CD4-positive, alpha-beta T cell (primary cell): ENCODE measurements at places on chromosomes 1 and 21.

GRCh38 chr1:29105822-29106221 lies 17.9 kb downstream of the TMEM200B start:
- no peak for DNase-seq

GRCh38 chr1:160597705-160598104 lies 18.4 kb upstream of the CD84 start:
- DNase-seq: no peak

DNA sequence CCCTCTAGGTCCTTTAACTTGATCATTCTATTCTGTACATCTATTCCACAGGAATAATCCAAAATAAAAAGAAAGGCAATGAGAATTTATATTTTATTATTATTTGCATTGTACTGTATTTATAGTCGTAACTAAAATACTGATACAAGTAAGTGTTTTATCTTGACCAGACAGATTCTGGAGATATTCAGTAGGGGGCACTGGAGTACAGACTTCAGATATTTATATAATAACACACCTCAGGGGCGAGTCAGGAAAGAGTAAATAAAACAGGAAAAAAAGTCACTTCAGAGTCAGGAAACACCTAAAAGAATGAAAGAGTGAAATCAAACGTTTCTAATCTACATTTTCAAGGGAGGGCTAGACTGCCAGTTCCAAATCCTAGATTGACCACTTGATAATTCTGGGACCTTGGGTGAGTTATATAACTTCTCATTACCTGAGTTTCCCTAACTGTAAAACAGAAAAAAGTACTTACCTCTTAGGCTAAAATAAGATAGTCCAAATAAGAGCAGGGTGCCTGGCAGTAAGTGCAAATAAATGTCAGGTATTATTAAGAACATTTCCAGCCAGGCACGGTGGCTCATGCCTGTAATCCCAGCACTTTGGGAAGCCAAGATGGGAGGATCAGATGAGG lies 31.1 kb upstream of the MTF1 start:
- DNase-seq: no peak

- DNase-seq: peak; percentile 32
Observed at GRCh38 chr1:160539990-160540858, 17.2 kb upstream of the SLAMF6 start.

- no peak for DNase-seq
Observed at GRCh38 chr1:10211805-10212410, 1.5 kb downstream of the KIF1B start.

- DNase-seq: no peak
Observed at GRCh38 chr1:111739925-111740765, 950 bp upstream of the INKA2 start.

DNA sequence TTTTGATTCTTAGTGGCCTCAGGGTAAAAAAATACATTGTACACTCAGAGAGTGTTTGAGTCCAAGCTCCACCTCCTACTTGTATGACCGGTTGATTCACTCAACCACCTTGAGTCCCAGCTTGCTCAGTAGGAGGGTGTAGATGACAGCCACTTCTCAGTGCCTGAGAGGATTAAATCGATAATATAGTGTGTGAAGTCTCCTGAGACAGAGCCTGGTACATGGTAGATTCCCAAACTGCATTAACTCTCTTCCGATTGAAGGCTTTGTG lies 38.4 kb downstream of the NCMAP start:
- DNase-seq: no peak

GRCh38 chr1:206898915-206899431 lies 1.7 kb downstream of the IL24 start:
- no peak for DNase-seq

GRCh38 chr1:194644528-194644927 lies 1458.1 kb upstream of the B3GALT2 start:
- no peak for DNase-seq

GRCh38 chr1:49204720-49205119 lies 428.0 kb upstream of the BEND5 start:
- DNase-seq: no peak

GRCh38 chr1:185850366-185850765 lies 116.2 kb downstream of the HMCN1 start:
- no peak for DNase-seq

- no peak for DNase-seq
Observed at GRCh38 chr1:247496581-247497285, 38.8 kb upstream of the OR2B11 start.

- DNase-seq: no peak
Observed at GRCh38 chr1:60835649-60836048, 246.7 kb upstream of the NFIA start.

DNA sequence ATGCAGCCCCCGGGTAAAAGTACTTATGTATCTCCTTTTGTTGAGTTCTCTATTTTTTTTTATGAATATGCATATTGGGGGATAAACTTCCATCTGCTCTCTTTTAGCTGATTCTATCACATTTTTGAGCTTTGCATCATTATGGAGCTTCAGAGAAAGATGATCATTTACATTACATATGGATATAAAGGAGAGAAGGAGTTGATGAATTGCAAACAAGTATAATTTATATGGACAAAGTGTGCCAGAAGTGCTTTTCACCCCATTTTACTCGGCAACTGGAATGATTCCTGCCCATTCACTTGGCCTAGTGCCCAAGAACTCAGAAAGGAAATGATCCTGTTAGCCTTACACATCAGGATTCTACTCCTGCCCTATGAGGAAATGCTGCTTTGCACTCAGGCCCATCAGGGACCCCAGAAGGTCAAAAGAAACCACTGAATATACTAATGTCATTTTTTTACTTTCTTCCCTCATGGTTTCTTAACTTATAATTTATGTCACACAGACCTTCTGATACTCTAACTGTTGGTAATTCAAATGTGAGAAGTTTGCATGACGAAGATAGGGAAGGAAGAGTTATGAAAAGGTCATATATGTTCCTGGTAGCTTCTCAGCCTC lies 65.6 kb downstream of the SAMSN1 start:
- no peak for DNase-seq

GRCh38 chr21:36753556-36753955 lies 54.6 kb downstream of the SIM2 start:
- no peak for DNase-seq
